Fibroblast of skin of right biceps (primary cell): ENCODE measurements at places on chromosomes 3 and 15.

DNA sequence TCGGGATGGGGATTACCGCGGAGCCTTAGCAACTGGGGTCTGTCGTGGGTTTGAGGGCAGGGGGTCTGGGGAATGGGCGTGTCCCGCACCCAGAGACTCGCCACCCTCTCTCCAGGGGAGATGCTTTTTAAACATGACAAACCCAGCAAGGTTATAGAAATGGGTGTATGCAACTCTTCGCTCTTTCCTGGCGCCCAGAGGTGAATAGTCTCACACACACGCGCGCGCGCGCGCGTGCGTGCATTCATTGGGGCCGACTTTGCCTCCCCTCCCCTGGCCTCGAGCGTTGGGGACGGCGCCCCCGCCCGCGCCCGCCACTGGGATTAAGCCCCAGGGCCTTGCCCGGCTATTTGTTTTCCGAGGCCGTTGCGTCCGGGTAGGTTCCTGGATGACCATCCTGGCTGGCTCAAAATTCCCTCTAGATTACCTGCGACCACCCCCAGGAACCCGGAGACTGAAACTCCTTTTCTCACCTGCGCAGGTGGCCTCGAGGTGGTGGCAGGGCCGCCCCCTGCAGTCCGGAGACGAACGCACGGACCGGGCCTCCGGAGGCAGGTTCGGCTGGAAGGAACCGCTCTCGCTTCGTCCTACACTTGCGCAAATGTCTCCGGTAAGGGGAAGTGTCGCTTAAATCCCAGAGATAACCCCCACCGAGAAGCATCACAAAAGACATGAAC, 777 bp downstream of the GPR160 start:
- DNase-seq = no peak

DNA sequence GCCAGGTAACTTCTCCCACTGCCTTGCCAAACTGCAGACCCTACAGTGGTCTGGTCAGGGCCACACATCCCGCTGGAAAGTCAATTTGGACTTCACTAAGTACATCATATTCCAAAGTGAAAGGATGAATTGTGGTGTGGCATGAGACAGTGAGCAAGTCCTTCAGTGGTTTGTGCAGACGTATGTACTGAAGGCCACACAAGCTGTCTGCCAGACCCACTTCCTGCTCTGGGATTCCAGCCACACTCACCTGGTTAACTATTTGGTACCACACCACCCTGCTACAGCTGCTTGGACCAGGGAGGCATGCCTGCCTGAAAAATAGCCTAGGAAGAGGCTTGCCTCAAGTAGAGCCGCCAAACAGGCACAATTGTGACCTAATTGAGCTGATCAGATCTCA, 94.1 kb upstream of the STRIT1 start:
- DNase-seq = peak; percentile 41

GRCh38 chr15:89054873-89055272, 33.4 kb upstream of the ABHD2 start:
- DNase-seq = no peak

- DNase-seq = no peak
Observed at GRCh38 chr3:194035406-194036138, 100.4 kb upstream of the HES1 start.

- no peak for DNase-seq
Observed at GRCh38 chr3:32596909-32597369, 26.3 kb upstream of the DYNC1LI1 start.

- DNase-seq = no peak
Observed at GRCh38 chr3:173336261-173336660, 61.3 kb upstream of the NLGN1 start.

GRCh38 chr3:463252-464192, 267.0 kb downstream of the CHL1 start:
- DNase-seq = no peak

- no peak for DNase-seq
Observed at GRCh38 chr3:68220832-68221231, 566.4 kb upstream of the SUCLG2 start.

- no peak for DNase-seq
Observed at GRCh38 chr3:168870892-168871291, 775.2 kb upstream of the GOLIM4 start.

DNA sequence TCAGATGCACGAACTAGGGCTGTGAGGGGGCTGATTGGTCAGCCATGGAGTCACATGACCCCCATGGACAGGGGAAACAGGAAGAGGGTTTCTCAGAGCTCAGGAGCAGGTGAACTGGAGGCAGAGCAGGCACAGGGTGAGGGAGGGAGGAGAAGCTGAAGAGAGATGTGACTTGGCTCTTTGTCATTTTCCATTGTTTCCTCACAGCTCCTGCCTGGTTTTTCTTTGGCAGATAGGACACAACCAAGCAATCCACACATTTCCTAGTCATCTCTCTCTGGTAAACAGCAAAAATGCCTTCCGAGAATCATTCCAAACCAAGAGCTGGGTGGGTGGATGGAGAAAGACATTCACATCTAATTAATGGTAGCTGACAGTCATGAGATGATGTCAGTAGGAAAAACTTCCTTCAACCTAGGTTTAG, 43.4 kb upstream of the LMCD1 start:
- peak; percentile 95 for DNase-seq

- no peak for DNase-seq
Observed at GRCh38 chr15:52695154-52695553, 16.0 kb upstream of the ATOSA start.

DNA sequence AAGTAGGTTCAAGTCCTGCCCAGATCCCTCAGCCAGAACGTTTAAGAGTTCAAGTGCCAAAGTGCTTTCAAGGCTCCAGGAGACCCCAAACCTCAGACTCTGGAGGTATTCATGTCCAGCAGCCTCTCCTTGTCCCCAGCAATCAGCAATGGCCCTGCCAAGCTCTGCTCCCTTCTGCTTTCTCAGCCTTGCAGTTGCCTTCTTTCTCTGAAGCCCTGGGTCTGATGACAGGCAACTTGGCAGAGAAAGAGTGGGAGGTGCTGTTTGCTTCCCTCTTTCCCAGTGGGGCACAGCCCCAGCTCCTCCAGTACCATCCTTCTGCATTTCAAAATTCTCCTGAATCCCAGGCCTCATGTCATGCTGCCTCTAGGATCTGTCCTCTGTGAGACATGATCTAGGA, 40.2 kb downstream of the ATP2B2 start:
- no peak for DNase-seq

DNA sequence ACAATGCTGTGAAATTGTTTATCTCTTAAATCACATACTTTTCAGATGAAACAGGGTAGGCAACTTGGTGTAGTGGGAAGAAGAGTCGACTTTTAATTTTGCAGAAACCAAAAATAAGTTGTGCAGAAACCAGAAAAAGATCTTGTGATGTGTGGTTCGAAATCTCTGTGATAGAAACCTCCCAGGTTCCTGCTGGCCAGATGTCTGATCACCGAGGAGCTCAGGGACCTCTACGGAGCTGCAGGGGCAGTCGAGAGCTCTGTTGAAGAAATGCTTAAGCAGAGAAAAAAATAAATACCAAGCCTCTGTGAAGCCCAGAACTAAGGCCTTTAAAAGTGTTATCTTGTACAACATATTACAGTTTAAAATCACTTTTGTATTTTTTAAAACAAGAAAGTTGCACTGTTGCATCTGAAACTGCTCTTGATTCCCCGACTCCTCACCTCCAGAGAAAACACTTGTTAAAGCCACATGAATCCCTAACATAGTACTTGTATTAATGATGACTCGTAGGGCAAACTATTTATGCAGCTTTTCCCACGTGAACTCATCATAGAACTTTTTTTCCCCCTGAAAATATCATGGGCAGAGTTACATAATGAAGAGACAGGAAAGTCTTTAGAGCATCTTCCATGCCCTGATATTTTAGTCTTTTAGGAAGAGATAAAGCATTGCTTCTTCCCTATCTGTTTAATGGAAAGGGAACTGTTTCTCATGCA, 51.3 kb downstream of the CCK start:
- DNase-seq = peak; percentile 50

DNA sequence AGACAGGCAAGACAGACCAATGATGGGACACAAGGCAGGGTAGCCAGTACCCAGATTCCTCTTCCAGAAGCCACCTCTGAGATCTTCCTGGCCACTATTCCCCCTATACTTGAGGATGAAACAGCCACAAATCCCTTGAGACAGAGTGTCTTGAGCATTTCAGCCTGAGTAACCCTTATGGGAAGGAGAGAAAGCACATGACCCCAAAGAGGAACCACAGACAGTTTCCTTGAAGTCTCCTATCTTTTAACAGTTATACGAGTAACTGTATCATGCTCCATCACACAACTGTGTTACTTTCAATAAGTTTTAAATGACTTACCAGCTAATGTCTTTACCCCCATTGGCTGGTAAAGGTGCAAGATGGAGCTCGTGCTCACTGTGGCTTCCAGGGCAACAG, 9.3 kb downstream of the VIPR1 start:
- no peak for DNase-seq

GRCh38 chr3:190322604-190323245, 479 bp upstream of the CLDN1 start:
- DNase-seq = peak; percentile 29

GRCh38 chr3:24937228-24937627, 442.6 kb upstream of the THRB start:
- peak; percentile 3 for DNase-seq

DNA sequence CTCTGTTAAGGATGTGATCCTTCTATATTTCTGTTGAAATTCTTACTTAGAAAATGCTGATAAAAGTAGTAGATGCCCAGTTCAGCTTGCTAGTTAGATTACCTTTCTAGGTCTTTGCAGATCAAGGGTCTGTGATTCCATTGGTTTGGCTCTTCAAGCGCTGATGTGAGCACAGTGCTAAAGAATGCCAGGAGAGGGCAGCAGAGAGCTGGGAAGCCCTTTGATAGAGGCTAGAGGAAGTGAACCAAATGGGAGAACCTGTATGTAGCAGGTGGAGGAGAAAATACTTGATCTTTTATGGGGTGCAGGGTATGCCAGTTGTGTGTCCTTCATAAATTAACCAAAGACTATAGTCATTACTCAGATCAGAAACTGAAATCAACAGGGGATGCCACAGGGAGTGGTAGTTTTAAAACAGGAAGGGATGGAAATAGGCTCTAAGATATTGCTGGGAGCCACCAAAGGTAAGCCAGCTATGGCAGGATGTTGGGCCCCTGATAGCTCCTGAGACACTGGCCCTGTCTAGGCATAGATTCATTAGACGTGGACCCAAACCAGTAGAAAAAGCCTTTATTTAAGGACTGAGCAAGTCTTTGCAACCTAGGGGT, 677.4 kb downstream of the SQOR start:
- peak; percentile 48 for DNase-seq

GRCh38 chr3:102089239-102089638, 239.9 kb downstream of the NFKBIZ start:
- no peak for DNase-seq

GRCh38 chr3:61669203-61669602, 107.8 kb downstream of the PTPRG start:
- DNase-seq = no peak

- no peak for DNase-seq
Observed at GRCh38 chr3:126497956-126498355, 19.6 kb downstream of the UROC1 start.

DNA sequence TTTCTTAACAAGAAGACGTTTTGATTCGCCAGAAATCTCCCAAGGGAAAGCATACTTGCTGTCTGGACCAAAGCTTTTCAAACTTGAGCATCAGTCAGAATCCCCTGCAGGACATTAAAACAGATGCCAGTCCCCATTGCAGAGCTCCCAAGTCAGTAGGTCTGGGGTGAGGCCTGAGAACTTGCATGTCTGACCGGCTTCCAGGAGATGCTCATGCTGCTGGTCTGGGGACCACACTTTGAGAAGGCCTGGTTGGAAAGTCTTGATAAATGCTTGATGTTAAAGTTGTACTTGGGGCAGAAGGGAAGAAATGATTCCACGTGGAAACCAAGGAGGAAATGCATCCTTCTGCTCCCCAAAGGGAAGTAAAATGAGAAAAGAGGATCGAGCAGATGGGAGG, 24.3 kb upstream of the CAV3 start:
- no peak for DNase-seq

- no peak for DNase-seq
Observed at GRCh38 chr15:90868261-90868689, at the start of gene FURIN. TSS of gene FURIN (plus strand) at chr15:90868588. CDS start at chr15:90875741, 7,153 bp downstream.

GRCh38 chr3:11245276-11245675, 26.9 kb upstream of the ATG7 start:
- no peak for DNase-seq

DNA sequence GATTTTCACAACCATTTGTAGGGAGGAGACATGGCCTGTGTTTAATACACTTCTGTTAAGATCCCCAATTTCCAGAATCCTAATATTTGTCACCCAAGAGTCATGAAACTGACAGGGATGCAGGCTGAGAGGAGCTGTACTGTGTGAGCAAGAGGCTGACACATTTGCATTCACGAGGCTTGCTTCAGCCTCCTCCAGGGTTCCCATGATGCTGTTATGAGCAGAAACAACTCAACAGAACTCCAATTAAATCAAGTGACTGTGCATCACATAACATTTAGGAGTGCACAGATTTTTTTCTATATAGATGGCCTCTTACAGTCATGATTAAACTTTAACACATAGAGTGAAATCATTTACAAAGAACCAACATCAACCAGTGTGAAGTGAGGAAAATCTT, 292.3 kb upstream of the STT3B start:
- DNase-seq = no peak

GRCh38 chr3:12987602-12988001, 85.6 kb downstream of the IQSEC1 start:
- DNase-seq = no peak

GRCh38 chr3:134978658-134979057, 183.6 kb downstream of the EPHB1 start:
- DNase-seq = no peak

DNA sequence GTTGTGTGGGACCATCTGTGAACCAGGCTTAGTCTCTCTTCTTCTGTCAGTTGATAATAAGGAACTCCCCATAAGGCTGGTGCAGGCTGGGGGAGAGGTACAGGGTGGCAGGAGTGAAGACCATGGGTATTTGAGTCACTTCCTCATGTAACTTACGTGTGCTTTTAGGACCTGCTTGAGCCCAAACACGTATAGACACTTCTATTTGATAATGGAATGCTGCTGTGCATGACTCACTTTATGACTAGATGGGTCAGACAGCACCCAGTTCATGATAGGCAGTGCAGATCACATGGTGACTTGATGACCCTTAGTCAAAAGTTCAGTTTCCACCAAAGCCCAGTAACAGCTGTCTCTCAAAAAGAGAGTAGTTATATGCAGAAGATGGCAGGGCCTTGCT, 490.9 kb downstream of the ZBBX start:
- no peak for DNase-seq

DNA sequence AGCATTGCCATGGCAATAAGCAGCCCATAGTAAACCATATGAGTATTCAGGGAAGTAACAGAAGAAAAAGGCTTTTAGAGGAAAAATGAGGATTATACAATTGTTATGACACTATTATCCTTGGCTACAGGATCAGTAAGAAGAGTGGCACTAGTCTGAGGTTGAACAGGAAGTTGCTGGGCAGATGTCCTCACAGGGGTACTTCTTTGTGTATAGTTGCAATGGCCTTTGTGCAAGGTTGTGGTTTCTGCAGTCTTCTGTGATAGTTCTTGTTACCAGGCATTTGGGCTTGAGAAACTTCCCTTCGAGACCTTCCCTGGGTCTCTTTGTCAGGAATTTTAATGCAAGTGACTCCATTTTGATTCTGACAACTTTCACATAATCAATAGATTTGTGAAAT, 100.6 kb upstream of the ATP11B start:
- DNase-seq = no peak

- no peak for DNase-seq
Observed at GRCh38 chr3:59880717-59881116, 830.9 kb upstream of the CFAP20DC start.

GRCh38 chr3:27978440-27978839, 256.3 kb upstream of the EOMES start:
- DNase-seq = no peak
